Breast epithelium (tissue), 4 donors: ENCODE measurements at places on chromosomes 11 and 22. TPM values are rescaled to one million over a fixed set of nuclear protein-coding genes. Genes with fewer than 3 reads are reported as not detected.

DNA sequence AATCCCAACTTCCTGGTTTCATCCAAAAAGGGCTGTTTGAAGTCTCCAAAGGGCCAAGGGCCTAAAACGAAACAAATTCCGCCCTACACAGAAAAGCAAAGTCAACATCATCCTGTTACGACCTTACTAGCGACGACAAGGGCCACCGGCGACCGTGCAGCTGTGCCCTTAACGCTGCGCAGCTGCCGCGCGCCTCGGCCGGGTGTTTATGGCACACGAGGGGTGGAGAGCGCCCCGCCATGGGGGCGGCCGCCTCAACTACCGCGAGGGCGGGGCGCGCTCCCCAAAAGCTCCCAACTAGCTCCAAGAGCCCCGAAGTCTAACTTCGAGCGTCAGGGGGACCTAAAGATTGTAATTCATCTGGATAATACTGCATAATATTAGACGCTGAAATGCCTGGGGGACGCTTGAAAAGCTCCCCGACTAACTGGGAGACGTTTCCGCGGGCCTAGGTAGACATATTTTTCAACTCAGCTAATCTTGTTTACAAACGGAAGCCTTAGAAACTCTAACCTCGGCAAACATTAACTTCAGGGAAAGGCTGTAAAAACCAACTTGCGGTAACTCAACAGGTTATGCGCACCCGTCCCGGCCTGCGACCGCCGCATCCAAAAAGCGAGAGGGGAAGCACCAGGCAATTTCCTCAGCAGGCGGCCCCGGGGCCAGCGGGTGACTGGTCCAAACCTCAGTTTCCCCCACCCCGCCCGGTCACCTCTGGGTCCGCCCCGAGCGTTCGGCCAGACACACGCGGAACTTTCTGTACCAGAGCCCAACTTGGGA is 694 bp downstream of the TMEM123 start:
- H3K4me3 ChIP-seq = peak overlapping the region; percentile 86
- no peaks in the 10 kb centered on the region for H3K27me3 ChIP-seq
- peak overlapping the region; percentile 93 for H3K27ac ChIP-seq
- H3K36me3 ChIP-seq = no peaks in the 10 kb centered on the region
- peak; percentile 52 for DNase-seq
- no peaks in the 10 kb centered on the region for H3K4me1 ChIP-seq

GRCh38 chr11:60954421-60954820 is 2.4 kb upstream of the SLC15A3 start:
- no peaks in the 10 kb centered on the region for H3K36me3 ChIP-seq
- no peak for DNase-seq
- H3K27ac ChIP-seq = no peak overlapping the region

DNA sequence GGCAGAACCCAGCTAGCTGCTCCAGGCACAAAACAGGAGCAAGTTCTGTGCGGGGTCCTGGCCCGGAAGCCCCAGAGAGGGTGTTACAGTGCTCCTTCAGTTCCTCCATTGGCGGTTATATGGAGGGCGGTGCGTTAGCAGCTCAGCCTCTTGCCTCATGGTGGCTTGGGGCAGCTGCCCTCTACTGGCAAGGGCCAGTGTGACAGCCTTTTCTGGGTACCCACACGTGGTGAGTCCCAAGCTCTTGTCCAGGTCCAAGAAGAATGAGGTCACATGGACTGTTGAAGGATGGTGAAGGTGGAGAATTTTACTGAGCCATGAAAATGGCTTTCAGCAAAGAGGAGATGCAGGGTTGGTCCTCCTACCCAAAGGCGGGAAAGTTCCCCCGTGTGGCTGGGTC is 100.5 kb downstream of the WT1 start:
- H3K4me3 ChIP-seq = no peak overlapping the region
- no peak overlapping the region for H3K27ac ChIP-seq
- DNase-seq = no peak
- no peaks in the 10 kb centered on the region for H3K36me3 ChIP-seq
- no peaks in the 10 kb centered on the region for H3K27me3 ChIP-seq

DNA sequence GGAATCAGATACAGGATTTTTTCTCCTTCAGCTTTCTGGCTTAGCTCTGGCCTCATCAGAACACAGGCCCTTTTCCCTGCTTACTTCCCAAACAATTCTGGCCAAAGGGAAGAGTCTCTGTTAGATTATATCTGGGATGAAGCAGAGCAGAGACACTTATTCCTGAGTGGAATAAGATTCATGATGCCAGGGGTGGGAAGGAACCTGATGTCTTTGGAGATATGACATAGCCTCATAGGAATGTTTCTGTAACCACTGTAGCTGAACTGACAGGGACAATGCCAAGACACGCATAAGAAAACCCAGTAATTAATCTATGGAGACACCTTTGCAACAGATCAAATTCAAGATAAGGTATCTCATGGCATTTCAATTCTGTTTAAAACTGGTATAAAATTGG is 177.1 kb upstream of the RAG2 start:
- H3K36me3 ChIP-seq = no peaks in the 10 kb centered on the region
- no peak overlapping the region for H3K27ac ChIP-seq
- no peak for DNase-seq
- H3K27me3 ChIP-seq = no peaks in the 10 kb centered on the region

- no peak overlapping the region for H3K27ac ChIP-seq
- no peak overlapping the region for H3K4me3 ChIP-seq
- no peaks in the 10 kb centered on the region for H3K4me1 ChIP-seq
These were observed 1470.8 kb upstream of the TENM4 start for GRCh38 chr11:80911666-80912065.

GRCh38 chr11:117290809-117291396 is at the start of gene BACE1-AS:
BACE1-AS (plus strand) TSS chr11:117291346.
- H3K4me1 ChIP-seq = no peaks in the 10 kb centered on the region
- no peak within 1 kb of the TSS for H3K4me3 ChIP-seq
- no peaks in the 10 kb centered on the region for H3K27me3 ChIP-seq
- H3K27ac ChIP-seq = no peak within 1 kb of the TSS
- peaks cover 11% of the 10 kb centered on the region for H3K36me3 ChIP-seq

- no peak overlapping the region for H3K27ac ChIP-seq
- no peaks in the 10 kb centered on the region for H3K36me3 ChIP-seq
- H3K27me3 ChIP-seq = no peaks in the 10 kb centered on the region
- no peaks in the 10 kb centered on the region for H3K4me1 ChIP-seq
- DNase-seq = no peak
- no peak overlapping the region for H3K4me3 ChIP-seq
These were observed 3.8 kb upstream of the OR10A5 start for GRCh38 chr11:6841694-6842093.

DNA sequence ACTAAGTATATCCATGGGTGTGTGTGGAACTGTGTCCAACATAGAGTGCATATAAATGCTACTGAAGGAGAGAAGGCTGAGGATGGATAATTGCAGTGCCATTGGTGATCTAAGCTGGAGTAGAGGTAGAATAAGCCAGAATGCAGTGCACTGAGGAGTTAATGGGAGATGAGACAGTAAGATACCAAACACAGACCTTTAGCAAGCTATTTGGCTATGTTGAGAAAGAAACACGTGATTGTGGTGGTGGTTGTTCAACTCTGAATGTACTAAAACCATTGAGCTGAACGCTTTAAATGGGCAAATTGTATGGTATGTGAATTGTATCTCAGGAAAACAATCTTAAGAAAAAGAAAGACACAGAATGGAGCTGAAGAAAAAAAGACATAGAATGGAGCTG is 22.8 kb downstream of the JAML start:
- no peak overlapping the region for H3K27ac ChIP-seq
- no peak overlapping the region for H3K4me3 ChIP-seq
- H3K36me3 ChIP-seq = no peaks in the 10 kb centered on the region
- H3K27me3 ChIP-seq = no peaks in the 10 kb centered on the region

CHRM1 gene
- 0.88 TPM for total RNA-seq

ACR gene
- not detected for total RNA-seq

BARX2 gene
- total RNA-seq = 8.2 TPM

DNA sequence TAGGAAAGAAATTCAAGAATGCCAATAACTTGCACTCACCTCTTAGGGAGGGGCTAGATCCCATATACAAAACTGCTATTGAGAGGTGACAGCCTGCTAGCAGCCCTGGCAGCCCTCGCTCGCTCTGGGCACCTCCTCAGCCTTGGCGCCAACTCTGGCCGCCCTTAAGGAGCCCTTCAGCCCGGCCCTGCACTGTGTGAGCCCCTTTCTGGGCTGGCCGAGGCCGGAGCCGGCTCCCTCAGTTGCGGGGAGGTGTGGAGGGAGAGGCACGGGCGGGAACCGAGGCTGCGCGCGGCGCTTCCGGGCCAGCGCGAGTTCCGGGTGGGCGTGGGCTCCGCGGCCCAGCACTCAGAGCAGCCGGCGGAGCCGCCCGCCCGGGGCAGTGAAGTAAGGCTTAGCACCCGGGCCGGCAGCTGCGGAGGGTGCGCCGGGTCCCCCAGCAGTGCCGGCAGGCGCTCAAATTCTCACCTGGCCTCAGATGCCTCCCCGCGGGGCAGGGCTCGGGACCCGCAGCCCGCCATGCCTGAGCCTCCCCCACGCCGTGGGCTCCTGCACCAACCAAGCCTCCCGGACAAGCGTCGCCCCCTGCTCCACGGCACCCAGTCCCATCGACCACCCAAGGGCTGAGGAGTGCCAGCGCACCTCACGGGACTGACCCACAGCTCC is 329.9 kb downstream of the FAM181B start:
- H3K36me3 ChIP-seq = no peaks in the 10 kb centered on the region
- no peak overlapping the region for H3K4me3 ChIP-seq
- no peak for DNase-seq
- no peaks in the 10 kb centered on the region for H3K4me1 ChIP-seq

DNA sequence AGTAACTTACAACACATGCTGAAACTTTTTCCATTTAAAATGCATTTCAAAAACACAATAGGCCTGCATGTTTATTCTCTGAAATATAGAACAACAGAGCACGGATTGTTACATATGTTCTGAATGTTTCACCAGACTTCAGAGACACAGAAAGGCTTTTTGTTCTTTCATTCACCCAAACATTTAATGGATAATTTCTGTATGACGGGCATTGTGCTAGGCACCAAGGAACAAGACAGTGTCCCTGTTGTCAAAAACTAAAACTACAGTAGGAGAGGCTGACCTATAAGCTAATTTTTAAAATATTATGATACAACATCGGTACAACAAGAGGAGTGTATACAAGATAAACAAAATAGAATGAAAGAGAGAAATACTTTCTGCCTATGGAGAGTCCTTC is 81.9 kb upstream of the TEAD1 start:
- no peak for DNase-seq
- no peaks in the 10 kb centered on the region for H3K36me3 ChIP-seq
- no peak overlapping the region for H3K4me3 ChIP-seq
- no peaks in the 10 kb centered on the region for H3K27me3 ChIP-seq
- no peak overlapping the region for H3K27ac ChIP-seq

SOX6 gene
- total RNA-seq = 8.0 TPM

DNA sequence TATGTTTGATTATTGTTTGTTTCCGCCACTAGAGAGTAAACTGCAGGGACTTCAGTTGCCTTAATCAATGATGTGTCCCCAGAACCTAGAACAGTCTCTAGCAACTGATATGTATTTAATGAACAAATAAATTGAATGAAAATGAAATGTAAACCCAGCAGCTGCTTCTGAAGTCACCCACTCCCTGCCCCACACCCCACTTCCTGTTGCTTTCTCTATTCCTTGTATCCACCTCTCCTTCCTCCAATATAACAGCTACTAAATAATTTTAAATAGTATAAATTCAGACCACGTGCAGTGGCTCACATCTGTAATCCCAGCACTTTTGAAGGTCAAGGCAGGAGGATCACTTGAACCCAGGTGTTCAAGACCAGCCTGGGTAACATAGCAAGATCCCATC is 15.8 kb downstream of the MYH9 start:
- no peak overlapping the region for H3K4me3 ChIP-seq
- H3K27me3 ChIP-seq = no peaks in the 10 kb centered on the region
- H3K27ac ChIP-seq = peak overlapping the region; percentile 92
- H3K4me1 ChIP-seq = peaks cover 76% of the 10 kb centered on the region

DNA sequence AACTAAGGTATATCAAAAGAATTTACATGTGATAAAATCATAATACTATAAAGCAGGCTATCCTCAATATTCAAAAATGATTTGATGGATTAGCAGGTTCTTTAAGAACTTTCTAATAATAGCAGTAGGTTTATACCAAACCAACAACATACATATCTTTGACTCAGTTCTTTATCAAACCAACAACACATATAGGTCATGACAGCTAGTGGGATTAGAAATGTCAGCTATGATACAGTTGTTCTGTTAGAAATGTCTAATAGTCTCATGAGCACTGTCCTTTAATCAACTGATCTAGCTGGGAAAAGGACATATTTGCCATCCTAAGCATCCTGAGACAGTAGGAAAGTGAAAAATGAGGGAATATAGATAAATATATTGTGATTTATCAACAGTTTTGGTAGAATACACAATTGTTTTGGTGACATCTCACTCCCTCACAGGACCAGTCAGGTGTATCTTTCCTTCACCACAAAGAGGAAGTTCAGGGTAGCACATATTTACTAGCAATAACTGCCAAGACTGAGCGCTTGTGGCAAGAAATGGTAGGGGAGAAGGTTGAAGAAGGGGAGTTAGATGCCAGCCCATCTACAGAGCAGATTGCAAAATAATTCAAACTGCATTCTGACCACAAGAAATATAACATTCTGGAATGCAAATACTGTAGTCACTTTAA is 90.8 kb upstream of the APOA1 start:
- H3K27ac ChIP-seq = no peak overlapping the region
- no peak overlapping the region for H3K4me3 ChIP-seq
- no peaks in the 10 kb centered on the region for H3K27me3 ChIP-seq
- no peaks in the 10 kb centered on the region for H3K36me3 ChIP-seq
- DNase-seq = no peak
